ENCODE measurements at places on chromosomes 2 and 18.

DNA sequence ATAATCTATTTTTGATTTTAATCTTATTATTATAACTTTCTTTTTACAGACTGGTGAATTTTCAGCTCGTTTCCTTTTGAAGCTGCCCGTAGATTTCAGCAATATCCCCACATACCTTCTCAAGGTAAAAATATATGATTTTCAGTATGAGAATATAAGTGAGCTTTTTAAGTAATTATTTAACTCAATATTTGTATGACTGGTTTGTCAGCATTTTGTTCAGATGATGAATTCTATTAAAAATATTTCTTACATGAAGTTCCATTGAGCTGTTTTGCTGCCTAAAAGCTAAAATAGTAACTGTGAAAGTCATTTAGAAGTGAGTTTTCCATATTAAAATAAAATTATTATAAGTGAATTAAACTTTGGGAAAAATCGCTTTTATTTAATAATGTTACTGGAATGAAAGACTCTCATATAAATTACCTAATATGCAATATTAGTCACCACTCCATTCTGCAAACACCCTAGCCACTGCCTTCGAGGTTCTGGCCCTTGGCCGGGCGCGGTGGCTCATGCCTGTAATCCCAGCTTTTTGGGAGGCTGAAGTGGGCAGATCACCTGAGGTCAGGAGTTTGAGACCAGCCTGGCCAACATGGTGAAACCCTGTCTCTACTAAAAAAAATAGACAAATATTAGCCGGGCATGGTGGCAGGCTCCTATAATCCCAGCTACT lies 155.3 kb downstream of the BABAM2 start:
- DNase-seq = no peak

DNA sequence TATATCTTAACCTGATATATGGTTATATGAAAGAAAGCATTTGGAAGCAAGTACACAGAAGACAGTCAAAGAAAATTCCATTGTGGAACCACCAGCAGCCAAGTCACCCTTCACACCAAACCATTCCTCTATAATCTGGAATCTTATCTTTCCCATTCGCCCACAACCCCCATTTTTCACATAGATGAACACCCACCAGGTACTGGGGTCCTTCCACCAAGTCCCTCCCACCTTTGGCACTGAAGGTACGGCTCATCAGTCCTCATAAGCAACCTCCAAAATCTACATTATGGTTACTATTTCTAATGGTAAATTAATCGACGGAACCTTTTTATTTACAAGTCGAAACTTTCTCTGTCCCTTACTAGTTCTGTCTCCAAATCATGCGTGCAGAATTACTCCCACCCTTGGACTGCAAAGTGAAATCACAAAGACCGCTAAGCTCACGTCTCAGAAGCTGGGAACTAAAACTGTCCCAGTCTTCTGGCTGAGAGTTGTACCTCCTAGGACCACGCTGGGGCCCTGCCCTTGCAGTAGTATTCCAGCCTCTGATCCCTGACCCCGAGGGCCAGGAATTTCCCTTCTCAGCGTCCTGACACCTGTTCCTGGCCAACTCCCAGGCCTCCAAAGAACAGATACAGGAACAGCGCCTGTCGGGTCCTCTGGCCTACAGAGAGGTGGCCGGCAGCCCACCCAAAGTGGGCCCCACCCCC lies 702 bp downstream of the OLA1 start:
- DNase-seq = no peak

GRCh38 chr2:111678651-111679050 lies 205.3 kb downstream of the ANAPC1 start:
- DNase-seq = no peak

DNA sequence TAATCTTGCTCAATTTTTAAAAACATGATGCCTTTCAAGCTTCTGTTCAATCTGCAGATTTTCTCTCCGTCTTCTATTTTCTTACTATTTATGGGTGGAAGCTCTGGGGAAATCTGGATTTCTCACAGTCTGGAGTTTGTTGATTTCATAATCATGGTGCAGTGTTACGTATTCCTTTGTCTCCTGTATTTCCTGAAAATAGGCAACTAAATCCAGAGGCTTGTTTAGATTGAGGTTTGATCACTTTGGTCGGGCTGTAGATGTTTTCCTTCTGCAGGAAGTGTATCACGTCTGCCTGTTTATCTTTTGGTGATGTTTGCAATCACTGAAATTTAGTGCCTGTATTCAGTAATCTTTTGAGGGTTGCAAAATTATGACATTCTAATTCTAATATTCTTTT lies 487.7 kb downstream of the LRRTM4 start:
- no peak for DNase-seq

- no peak for DNase-seq
These were observed 57.7 kb downstream of the ODC1 start for GRCh38 chr2:10390369-10390801.

- DNase-seq = no peak
These were observed 843.2 kb upstream of the ID2 start for GRCh38 chr2:7838669-7839068.

- DNase-seq = no peak
These were observed 1.9 kb upstream of the SYT4 start for GRCh38 chr18:43279015-43279744.

DNA sequence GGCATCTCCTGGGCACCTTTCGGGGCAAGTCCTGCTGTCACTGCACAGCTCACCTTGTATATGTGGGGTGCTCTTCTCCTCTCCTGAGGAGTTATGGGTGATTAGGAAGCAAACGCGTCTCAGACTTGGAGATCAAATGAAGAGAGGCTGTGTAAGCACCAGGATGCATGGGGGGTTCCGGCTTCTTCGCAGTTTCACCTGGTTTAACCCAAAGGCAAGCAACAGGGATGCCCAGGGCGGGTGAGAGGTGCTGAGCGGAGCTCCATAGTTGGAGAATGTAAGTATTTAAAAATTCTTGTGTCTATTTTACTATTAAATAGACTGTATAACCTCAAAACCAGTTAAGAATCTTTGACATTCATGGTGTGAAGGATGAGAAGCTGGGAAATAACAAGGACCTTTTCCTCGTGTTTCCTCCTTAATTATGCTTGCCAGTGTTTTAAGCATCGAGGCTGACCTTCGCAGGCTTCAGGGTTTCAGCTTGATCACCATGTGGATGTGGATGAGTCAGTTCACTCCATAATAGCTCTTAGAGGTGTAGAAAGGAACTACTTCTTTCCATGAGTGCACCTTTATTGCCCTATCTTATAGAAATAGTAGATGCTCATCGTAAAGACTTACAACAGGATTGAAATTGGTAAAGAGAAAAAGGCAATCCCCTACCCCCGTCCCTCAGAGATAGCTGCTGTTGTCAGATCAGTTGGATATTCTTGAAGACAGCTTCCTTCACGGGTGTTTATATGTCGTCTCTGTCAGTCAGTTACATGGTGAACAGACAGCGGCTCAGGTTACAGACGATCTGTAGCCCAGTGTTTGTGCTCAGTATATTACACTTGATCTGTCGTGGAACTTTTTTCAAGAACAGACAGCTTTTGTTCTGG lies 201.1 kb downstream of the AGAP1 start:
- DNase-seq = no peak

- no peak for DNase-seq
These were observed 266.8 kb downstream of the EN1 start for GRCh38 chr2:118580651-118581050.

- no peak for DNase-seq
These were observed 294.1 kb downstream of the CDCA7 start for GRCh38 chr2:173648816-173649215.

- peak; percentile 39 for DNase-seq
These were observed 45.3 kb downstream of the ACAA2 start for GRCh38 chr18:49768051-49768391.

- DNase-seq = no peak
These were observed 59.8 kb downstream of the BCL2 start for GRCh38 chr18:63259567-63260379.

DNA sequence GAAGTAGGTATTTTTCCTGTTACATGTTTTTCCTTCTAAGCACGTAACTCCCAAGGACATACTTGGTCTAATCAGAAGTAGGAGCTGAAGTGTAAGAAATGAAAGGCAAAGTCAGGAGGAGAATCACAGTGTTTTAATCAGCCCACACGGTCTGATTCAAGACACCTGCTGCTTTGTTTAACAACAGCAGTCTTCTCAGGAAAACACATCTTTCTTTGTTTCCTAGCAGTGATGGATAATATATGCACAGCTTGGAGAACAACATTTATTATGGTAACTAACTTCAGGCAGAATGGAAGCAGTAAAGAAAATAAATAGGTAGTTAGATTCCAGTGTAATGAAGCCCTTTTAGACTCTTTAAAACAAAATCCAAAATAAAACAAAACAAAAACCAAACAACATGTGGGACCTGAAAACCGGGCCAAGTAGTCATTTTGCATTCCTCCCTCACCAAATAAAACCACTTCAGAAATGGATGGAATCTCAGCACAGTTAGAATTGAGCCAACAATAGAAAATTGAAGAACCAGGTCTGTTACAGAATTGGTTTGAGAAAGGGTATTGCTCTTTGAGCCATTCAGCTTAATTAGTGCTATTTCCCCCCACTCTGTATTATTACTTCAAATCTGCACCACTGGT lies 61.1 kb upstream of the UGP2 start:
- no peak for DNase-seq

DNA sequence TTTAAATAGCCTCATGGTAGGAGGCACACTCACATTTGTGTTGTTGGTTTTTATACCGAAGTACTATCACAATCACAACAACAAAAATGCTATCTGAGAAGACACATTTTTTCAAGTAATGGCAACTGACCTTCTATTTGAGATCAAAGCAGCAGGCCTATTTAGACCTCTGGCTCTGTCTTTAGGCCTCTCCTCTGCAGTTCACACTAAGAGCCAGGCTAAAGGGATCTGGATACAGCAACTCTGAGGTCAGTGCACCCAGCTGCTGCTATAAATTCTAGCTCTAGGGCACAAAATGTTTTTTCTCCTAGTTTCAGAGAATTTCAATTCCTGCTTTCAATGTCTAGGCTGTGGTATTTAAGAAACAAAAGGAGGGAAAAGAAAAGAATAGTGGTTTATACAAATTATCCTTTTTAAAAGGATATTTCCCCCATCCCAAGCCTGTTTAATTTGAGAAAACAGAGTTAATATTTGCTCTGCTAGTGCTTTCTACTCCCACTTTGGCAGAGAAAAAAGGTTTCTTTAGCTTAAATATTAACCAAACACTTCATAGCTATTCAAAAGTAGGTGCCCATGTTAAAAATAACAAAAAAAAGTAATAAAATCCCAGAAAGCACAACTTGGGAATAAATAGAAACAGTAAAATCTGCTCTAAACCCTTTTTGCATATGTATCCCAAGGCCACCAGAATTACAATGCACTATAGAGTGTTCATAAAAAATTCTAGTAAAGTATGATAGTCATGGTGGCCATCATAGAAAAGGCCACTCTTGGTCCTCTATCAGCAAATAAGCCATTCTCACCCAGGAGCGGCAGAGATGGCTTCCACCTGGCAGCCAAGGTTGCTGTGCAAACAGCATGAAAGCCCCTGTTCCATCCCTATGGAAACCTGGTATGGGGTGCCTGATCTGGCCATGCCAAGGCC lies 293.6 kb upstream of the SESTD1 start:
- DNase-seq = no peak

- no peak for DNase-seq
These were observed 120.2 kb upstream of the TFCP2L1 start for GRCh38 chr2:121405233-121405632.

- no peak for DNase-seq
These were observed 103.1 kb upstream of the MAPRE2 start for GRCh38 chr18:34938090-34938489.

DNA sequence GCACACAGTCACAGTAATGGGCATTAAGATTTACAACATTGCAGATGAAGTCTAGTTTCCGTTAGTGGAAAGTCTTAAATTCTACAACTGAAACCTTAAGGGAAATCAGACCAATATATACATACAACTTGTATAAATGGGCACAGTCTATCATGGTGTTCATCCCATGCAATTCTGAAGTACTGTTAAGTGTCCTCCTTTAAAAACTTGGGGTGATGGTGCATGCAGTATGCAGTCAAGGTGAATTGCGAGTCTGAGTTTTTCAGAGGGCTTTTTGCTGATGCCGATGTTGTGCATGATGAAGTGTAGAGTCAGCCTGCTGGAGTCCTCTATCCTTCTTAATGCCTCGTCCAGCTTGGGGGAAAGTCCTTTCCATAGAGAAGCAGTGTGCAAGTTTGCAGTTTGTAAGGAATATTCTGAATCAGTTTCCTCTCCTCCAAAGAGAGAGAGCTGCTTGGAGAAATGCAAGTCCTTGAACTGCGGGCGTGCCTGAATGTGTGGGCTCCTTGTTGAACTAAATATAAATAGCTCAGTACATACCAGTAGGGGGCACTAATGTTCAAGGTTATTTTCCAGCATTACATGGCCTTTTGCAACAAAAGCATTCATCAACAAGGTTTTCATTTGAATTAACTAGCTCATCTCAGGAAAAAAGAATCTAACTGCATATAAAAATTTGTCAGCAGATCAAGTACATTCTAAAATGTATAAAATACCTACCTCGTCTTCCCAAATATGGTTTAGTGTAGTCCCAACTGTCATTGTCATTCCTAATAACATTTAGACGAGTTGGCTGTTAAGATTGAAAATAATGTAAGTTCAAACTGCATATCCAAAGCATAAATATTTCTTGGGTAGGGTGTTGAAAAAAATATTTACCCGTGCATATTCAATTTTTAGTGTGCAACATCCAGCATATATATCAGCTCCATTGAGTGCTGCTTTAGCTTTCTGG lies 21.3 kb downstream of the HNRNPLL start:
- DNase-seq = no peak

DNA sequence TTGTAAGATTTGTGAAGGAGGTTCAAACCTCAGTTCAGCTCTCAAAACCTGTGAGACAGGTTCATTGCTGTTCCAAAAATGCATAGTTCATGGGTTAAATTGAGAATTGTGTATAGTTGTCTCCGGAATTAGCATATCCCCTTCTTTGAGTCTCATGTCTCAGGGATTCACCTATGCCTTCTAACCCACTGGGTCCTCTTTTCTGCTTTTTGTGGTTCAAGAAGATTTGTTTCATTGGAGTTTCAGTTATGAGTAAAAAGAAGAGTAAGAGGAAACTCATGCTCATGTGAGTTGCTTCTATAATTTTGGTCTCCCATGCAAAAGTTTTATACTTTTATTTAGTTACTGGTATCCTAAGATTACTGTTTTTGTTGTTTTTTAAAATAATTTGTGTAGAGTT lies 1219.8 kb upstream of the ZEB2 start:
- no peak for DNase-seq

GRCh38 chr2:95075440-95076132 lies 46.0 kb downstream of the MRPS5 start:
- DNase-seq = no peak

Measured in Panc1 (cell line).